ENCODE measurements at places on chromosomes 3 and 15.

GRCh38 chr3:125156456-125156855 lies 56.1 kb downstream of the SLC12A8 start:
- no peak for DNase-seq

- no peak for DNase-seq
Observed at GRCh38 chr3:40920041-40920440, 279.3 kb upstream of the CTNNB1 start.

GRCh38 chr3:50930371-50931208 lies 255.9 kb downstream of the DOCK3 start:
- no peak for DNase-seq

DNA sequence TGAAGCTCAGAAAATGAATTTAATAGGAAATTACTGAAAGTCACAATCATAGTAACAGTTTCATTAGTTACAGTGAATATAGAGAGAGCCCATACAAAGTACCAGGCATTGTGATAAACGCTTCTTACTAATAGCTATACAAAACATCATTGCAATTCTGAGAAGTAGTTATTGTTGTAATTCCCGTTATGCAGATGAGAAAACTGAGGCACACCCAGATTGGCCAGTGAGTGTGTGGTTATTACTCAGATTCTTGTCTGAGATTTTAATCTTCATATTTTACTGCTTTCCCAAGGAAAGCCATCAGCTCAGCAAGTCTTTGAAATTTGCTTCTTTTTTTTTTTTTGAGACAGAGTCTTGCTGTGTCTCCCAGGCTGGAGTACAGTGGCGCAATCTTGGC lies 14.3 kb downstream of the FLNB start:
- no peak for DNase-seq

DNA sequence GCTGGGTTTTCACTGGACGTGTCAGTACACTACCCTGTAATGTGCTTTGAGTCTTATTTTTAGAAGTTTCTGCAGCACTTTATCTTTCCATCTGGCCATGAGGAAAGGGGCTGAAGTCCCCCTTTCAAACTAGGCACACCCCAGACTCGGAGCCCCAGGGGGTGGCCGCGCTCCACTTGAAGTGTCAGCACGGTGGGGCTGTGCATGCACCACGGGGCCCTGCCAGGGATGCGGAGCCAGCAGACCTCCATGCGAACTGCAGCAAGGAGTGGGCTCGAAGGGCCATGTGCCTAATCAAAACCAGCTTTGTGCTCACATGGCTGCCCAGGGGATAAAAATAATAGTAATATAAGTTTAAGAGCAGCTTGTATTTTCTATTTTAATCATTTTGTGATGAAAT lies 100.9 kb upstream of the HACD2 start:
- DNase-seq = no peak

GRCh38 chr3:186124592-186124991 lies 15.7 kb upstream of the ETV5 start:
- no peak for DNase-seq

DNA sequence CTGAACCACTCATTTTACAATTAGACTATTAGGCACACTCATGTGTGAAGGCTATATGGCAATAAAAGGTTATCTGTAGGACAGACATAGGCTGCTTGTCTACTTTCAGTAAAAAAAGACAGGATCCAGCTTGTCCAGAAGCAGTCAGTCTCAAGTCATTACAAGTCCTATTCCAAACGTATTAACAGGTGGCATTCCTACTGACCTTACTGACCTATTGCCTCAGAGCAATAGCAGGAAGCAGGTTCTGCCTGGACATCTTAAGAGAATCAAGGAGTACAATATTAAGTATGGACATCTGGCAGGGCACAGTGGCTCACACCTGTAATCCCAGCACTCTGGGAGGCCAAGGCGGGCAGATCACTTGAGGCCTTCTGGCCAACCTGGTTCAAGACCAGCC lies 7.0 kb downstream of the CMTM6 start:
- DNase-seq = no peak

DNA sequence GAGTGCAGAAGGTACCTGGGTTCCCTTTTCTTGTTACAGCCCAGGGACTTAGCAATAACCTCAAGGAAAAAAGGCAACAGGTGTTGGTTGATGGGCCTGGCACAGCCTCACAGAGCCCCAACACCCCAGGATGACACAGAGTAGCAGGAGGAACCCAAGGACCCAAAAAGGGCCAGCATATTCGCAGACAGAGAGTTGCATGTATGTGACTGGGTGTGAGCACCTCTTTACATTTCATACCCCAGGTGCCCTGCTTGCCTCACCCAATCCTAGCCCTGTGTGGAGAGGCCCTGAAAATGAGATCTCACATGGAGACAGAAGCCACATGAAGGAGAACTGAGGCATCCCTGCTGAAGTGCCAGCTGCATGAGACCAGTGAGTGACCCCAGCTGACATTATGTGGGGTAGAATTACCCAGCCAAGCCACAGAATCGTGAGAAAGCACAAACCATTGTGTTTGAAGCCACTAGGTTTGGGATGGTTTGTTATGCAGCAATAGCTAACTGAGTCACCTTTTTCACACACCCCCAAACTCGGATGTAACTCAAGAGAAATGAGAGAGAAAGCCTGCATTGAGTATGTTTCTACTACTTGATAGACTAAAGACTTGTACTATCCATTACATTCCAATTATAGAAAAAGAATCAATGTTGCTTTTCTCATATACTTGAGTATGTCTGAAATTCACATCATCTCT lies 26.2 kb upstream of the HHATL start:
- DNase-seq = no peak

GRCh38 chr3:71185733-71186455 lies 397.6 kb downstream of the FOXP1 start:
- peak; percentile 53 for DNase-seq

DNA sequence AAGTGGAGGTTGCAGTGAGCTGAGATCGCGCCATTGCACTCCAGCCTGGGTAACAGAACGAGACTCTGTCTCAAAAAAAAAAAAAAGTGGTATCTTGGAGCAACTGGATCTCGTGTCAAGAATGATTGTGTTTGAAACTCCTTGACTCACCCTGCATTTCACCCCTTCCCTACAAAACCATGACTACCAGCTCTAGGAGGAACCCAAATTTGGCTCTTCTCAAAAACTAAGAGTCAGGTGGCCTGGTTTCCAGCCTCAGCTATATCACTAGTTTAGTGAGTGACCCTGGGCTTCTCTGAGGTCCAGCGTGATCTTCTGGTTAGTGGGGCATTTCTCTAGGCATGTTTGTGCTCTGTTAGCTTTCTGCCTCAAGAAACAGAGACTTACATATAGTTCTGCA lies 222.1 kb downstream of the FAM43A start:
- no peak for DNase-seq

DNA sequence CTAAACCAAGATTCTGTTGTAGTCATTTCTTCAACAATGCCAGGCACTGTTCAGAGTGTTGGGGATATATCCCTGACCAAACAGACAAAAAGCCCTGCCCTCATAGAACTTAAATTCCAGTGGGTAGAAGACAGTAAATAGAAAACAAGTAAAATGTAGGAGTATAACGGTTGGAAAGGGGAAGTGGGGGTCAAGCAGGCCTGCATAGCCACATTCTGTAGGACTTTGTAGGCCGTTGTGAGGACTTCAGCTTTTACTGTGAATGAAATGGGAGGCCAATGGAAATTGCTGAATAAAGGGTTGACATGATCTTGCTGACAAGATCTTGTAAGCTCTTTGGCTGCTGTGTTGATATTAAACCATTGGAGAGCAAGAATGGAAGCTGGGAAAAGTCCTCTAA lies 1.8 kb downstream of the MRPS11 start:
- DNase-seq = no peak

DNA sequence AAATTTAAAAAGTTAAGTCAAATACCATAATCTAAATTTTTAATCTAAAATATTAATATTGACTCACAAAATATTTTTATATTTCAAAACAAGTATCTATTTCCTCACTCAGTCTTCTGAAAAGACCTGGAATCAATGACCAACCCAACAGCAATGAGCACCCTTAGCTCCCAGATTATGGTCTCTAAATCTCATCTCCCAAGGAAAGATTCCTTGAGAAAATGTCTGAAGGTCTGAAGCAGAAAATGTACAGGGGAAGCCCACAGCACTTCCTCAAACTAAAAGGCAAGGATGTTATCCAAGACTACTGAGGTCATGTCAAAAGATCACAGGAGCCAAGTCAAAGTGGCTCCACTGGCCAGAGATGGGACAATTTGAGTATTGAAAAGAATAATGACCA lies 51.0 kb upstream of the SLCO2A1 start:
- no peak for DNase-seq

GRCh38 chr15:31392761-31393401 lies 66.2 kb downstream of the KLF13 start:
- DNase-seq = peak; percentile 6

DNA sequence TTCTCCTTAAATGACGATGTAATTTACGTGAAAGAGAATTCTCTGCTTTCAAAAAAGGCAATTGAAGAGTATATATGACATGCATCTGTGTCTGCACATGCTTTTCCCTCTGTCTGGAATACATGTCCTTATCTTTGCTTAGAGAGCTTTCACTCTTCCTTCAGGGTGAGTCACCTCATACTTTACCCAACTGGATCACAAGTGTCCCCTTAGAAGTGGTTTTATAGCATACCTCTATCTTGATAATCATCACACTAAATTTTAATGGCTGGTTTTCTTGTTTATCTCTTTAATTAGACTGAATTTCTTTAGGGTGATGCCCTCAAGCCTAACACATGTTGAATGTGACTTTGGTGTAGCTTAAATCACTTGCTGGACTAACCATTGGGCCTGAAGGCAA lies 178.9 kb downstream of the SV2B start:
- no peak for DNase-seq

DNA sequence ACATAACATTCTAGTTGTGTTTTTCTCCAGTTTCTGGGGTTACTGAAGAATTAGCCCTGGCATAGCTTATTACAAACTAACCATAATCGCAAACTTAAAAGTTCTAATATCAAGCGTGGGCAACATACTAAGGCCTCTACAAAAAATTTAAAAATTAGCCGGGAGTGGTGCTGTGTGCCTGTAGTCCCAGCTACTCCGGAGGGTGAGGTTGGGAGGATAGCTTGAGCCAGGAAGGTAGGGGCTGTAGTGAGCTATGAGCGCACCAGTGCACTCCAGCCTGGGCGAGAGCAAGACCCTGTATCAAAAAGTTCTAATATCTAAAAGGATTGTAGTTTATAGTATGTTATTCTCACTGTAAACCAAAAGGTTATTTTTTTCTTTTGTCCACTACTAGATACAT lies 1.1 kb downstream of the OIP5 start:
- DNase-seq = no peak

- no peak for DNase-seq
Observed at GRCh38 chr3:19190602-19191001, 42.3 kb downstream of the KCNH8 start.

DNA sequence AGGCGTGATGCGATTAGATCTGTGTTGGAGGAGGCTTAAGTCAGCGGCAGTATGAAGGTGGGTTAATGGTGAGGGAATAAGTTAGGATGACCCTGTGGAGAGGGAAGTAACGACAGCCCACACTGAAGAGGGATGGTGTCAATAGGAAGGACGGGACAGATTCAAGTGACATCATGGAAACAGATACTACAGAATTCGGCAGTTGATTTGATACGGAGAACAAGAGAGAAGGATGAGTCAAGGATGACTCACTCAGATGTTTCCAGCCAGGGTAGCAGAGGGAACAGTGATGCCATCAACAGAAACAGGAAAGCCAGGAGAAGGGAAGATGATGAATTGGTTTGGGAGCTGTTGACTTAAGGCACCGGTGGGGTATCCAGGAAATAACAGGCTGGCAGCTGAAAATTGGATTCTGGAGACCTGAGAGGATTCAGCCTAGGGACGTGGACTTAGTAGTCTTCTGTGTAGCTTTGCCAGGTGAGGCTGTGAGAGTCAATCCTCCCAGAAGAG lies 38.0 kb downstream of the SHC4 start:
- peak; percentile 14 for DNase-seq

- no peak for DNase-seq
Observed at GRCh38 chr3:33525232-33525631, 85.0 kb upstream of the UBP1 start.

DNA sequence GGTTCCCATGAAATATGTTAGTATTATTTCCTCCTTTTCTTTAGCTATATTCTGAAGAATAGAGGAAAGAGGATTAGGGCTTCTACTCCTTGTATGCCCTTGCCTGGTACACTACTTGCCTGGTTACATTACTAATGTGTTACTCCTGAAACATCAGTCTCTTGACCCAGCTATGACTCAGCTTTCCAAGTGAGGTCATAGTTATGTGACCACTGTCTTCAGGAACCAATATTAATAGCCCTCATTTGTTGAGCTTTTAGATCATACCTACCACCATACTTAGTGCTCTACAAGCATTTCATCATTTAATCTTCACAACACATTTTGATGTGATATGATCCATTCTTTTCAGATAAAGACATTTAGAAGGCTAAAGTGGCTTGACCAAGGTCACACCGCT lies 60.3 kb downstream of the CMSS1 start:
- DNase-seq = no peak

DNA sequence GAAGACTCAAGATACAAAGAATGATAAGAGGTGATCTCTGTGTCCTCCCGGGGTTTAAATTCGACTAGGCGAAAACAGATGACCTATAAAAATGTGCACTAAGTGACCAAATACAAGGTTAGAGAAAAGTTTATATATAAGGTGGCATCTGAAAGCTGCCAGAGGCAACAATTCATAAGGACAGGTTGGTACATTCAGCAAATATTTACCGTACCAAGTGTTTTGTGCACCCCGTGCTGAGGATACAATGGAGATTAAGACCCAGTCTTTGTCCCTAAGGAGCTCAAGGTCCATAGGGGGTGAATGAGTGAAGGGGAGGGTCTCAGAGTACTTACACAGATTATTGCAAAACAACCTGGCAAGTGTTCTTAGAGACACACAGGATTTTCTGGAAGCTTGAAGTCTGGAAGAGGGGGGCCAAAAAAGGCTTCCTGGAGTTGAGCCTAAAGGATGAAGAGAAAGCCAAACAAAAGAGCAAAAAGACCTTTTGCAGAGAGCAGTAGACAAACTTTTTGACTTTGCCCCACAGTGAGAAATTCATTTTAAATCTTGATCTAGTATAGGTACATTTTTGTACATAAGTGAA lies 71.4 kb upstream of the LRIG1 start:
- DNase-seq = no peak

- DNase-seq = no peak
Observed at GRCh38 chr15:60116456-60117089, 112.5 kb downstream of the FOXB1 start.

- DNase-seq = no peak
Observed at GRCh38 chr15:35252351-35252865, 167.3 kb upstream of the NANOGP8 start.

DNA sequence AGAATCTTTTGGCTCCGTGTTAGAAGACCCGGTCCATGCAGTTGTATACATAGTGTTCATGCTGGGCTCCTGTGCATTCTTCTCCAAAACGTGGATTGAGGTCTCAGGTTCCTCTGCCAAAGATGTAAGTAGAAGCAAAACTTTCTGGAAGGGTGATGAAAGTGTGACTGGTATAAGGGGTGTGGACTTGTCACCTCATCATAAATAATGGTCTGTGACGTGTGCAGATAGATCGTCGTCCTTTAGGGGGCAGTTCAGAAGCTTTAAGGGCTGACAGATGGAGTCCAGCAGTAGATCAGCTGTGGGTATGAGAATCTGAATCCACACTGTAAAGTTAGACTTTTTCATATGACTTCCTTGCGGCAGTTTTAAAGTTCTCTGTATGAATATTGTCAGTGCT lies 15.3 kb downstream of the SEC61A1 start:
- DNase-seq = no peak

GRCh38 chr15:101062471-101063171 lies 143.5 kb downstream of the LRRK1 start:
- no peak for DNase-seq

Measured in stimulated activated CD4-positive, alpha-beta T cell treated with anti-CD3 and anti-CD28 coated beads, Interleukin-4, amount 100 ng/mL, for 24 hours (primary cell).